ENCODE measurements at places on chromosomes 13 and 19.
A peak's percentile ranks its signal among the peaks of the same experiment; 100 is the strongest.

DNA sequence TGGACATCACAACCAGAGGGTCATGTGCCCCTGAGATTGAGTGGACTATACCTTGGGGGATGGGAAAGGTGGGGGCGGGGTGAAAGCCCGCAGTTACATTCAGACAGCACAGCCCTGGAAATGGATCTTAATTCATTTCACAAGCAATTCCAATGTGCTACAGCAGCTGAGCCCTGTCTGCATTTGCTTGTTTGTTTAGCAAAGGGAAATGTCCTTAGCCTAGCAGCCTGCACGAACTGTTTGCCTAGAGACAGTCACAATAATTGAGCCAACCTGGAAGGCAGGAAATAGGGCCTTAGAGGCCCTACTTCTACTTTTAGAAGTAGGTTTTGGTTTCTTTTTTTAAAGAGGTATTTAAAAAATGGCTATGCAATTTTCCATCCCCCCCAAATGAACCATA, 177.3 kb upstream of the KL start:
- DNase-seq: no peak

DNA sequence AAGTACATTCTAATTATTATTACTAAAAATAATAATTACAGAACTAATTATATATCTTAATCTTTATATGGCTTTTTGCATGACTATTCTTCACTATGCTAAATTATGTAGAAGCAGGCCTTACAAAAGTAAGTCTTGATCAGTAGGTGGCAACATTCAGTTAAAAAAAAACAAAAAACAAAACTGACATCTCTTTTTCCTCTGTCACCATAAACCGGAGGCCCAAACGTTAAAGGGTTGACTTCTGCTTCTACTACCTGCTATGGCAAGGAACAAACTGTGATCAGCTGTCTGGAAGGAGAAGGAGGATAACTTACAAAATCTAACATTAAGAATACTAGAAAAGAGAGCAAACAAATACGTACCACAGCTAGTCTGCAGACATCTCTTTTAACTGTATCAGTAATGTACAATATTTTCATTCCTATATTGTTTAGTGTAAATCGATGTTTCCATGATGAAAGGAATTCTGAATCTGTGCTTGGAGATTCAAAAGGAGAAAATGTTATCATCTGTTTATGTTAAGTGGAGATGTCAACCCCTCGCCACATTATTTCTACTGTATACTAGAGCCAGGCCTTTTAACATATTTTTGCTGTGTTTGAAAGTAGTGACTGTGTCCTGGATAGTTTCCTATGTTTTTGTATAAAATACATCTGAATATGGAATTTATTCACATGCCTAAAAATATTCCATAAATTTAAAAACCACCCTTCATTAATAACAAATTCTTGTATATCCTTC, 1525.4 kb downstream of the SLITRK1 start:
- no peak for DNase-seq

- DNase-seq: no peak
Observed at GRCh38 chr13:26616126-26616525, 58.6 kb downstream of the WASF3 start.

DNA sequence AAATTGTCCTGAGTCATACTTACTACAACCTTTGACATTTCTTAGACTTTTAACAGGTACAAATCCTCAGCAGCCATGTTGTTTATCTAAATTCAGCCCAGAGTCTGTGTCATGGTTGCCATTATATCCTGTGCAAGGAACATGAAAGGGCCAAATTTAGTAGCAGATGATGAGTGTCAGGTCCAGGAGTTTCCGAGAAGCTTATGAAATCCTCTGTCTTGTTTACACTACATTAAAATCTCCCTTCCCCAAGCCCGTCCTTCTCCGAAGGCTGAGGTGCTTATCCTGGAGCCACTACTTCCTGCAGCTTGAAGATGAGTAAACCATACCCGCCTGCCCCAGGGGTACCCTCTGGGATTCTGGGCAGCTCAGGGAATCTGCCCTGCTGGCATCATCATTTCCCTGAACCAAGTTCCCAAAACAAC, 102.6 kb upstream of the SERP2 start:
- DNase-seq: no peak

GRCh38 chr19:36719687-36720556, 32.5 kb downstream of the ZNF567 start:
- DNase-seq: no peak

DNA sequence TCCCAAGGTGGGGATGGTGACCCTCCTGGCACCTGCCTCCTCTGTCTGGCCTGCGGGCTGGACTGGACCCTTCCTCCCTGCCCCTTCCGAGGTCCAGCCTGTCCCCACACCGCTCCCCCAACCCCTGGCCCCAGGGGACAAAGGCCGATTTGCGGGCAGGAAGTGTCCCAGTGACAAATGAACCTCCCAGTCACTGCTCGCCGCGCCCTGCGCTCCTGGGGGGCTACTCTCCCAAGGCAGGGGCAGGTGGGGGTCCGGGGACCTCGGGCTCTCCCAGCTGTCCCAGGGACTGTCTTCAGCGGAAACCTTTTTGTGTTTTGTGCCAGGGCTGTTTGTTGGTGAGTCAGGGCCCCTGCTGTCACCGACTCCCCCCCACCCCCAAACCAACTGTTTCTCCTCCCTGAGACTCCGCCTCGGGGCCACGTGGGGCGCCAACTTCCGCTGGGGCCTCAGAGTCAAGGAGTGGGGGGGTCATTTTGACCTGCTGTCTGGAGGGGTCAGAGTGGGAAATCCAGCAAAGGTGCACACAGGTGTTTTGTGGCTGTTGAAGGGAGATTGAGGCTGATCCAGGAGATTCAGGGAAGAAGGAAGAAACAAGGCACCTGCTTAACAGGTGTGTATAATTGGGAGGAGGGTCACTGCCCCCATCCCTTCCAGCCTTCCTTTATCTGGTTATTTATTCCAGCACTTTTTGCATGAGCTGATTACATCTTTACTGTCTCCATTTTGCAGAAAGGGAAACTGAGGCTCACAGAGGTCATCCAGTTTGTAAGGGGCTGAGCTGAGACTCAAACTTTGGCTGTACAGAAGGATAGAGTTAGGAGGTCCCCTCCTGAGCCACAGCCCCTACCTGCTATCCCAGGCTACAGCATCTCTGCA, 831 bp downstream of the PGPEP1 start:
- DNase-seq: peak; percentile 78

GRCh38 chr19:38473201-38473600, 39.7 kb downstream of the RYR1 start:
- no peak for DNase-seq

DNA sequence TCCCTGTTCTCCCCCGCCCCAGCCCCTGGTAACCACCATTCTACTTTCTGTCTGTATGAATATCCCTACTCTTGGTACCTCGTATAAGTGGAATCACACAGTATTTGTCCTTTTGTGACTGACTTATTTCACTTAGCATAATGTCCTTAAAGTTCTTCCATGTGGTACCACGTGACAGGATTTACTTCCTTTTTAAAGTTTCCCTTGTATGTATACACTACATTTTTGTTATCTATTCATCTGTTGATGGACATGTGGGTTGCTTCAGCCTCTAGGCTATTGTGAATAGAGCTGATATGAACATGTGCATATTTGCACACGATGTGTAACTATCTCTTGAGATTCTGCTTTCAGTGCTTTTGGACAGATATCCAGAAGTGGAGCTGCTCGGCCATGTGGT, 59.6 kb upstream of the GJB6 start:
- DNase-seq: no peak

DNA sequence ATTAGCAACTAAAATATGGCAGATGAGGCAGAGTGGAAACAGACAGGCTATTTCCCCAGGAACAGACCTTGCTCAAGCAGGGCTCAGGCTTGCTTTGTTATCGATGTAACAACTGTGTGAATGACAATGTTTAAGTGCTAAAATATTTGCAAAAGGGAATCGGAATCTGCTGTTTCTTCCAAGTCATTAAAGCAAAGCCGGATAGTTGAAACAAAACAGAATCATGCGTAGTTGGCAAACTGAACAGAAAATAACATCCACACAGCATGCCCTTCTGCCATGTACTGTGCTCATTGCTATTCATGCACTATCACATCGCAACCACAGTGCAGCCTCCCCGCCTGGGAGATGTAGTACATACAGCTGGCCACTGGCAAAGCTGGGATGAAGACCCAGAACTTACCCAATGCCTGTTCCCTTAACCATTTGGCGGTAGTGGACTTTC, 799.1 kb downstream of the DIAPH3 start:
- DNase-seq: no peak

- DNase-seq: no peak
Observed at GRCh38 chr13:35129500-35129899, 187.4 kb downstream of the NBEA start.

DNA sequence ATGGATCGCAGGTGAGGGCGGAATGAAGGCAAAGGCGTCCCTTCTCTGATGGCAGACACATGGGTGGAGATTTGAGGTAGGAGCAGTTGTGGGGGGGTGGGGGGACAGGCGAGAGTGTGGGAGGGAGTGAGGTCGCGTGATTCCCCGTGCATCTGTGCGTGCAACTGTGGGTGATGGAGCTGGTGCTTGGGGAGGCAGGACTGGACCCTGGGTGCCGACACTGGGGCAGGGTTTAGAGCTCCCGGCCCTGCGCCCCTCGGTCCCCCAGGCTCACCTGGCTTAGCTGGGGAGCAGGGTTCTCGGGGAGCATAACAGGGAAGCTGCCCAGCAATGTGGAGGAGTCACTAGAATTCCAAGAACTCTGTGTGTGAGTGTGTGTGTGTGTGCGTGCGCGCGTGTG, 3.4 kb downstream of the TMPRSS9 start:
- no peak for DNase-seq

DNA sequence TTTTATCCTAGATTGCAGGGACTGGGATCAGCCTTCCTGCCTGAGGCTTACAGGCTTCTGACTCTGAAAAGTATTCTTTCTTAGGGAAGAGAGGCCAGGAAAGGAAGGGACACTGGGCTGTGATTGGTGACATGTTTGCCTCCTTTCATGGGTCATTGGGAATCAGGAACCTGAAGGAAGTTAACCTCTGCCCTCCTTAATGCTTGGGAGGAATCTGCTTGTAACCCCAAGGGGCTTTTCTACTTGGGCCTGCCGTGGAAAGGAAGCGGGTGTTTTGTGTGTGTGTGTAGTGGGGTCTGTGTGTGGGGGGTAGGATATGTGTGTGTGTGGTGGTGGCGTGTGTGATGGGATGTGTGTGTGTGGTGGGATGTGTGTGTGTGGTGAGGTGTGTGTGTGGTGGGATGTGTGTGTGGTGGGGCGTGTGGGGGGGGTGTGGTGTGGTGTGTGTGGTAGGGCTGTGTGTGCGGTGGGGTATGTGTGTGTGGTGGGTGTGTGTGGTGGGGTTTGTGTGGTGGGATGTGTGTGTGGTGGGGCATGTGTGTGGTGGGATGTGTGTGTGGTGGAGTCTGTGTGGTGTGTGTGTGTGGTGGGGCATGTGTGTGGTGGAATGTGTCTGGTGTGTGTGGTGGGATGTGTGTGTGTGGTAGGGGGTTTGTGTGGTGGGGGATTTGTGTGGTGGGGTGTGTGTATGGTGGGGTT, 41.3 kb upstream of the NPAS1 start:
- DNase-seq: no peak

GRCh38 chr13:82772816-82773215, 1109.5 kb downstream of the SLITRK1 start:
- no peak for DNase-seq

- DNase-seq: no peak
Observed at GRCh38 chr19:42140125-42140754, 8.0 kb upstream of the POU2F2 start.

- DNase-seq: no peak
Observed at GRCh38 chr19:42267644-42268141, 1.4 kb upstream of the CIC start.

- no peak for DNase-seq
Observed at GRCh38 chr13:33509642-33510229, 224.2 kb upstream of the STARD13 start.

DNA sequence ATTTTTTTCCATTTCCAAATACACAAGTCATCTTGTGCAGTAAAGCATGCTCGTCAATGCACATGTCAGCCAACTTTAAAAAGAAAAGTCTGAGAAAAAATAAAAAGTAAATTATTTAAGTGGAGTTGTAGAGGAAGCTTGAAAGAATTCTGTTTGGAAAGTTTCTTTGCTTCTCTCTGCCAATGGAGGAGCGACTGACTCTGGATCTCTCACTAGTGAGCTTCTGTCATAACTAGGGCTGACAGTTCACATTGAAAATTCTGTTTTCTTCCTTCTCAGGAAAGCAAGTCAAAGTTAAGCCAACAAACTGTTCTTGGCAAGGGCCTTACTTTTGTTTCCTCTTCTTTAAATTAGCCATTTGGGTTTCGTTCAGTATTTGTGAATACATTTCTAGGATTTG, 298.2 kb downstream of the POU4F1 start:
- DNase-seq: no peak

- no peak for DNase-seq
Observed at GRCh38 chr19:52590728-52591127, 20.6 kb downstream of the ZNF701 start.

- no peak for DNase-seq
Observed at GRCh38 chr19:32798201-32798600, 71.4 kb downstream of the SLC7A9 start.

GRCh38 chr19:3084943-3085342, 9.2 kb upstream of the GNA11 start:
- DNase-seq: no peak

DNA sequence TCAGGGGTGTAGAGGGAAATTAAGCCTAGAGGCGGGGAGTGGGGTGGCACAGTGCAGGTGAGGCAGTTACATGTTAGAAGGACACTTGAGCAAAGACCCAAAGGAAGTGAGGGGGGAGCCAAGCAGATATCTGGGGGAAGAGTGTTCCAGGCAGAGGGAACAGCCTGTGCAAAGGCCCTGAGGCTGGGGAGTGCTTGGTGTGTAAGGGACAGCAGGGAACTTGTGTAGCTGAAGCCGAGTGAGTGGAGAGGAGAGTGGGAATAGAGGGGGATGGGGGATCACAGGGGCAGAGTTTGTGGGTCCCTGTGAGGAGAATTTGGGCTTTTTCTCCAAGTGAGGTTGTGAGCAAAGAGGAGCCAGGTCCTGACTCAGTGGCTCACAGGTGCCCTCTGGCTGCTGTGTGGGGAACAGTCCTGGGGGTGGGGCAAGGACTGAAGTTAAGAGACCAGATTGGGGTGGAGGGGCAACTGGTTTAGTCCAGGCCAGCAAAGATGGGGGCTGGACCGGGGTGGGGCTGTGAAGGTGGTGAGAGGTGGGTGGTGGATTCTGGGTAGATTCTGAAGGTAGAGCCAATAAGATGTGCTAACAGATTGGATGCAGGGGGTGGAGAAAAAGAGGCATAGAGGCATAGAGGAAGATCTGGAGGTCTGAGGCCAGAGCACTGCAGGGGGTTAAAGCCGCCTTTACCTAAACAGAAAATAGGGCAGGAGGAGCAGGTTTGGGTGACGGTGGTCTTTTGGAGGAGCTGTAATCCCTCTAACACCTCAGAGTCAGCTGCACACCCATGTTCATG, 75.3 kb downstream of the CACNA1A start:
- DNase-seq: peak; percentile 62

DNA sequence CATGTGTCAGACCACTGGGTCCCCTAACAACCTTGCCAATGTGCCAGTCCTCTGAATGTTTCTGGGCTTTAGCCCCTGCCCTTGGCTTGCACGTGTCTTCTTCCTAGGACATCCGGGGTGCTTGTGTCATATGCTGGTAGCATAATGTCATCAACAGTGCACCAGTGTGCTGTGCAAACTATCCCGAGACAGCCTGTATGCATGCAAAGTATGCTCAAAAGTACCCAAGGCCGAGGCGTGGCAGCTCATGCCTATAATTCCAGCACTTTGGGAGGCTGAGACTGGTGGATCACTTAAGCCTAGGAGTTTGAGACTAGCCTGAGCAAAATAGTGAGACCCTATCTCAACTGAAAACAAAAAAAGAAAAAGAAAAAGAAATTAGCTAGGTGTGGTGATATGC, 20.8 kb upstream of the C19orf12 start:
- DNase-seq: no peak

GRCh38 chr13:85303630-85304029, 495.6 kb downstream of the SLITRK6 start:
- DNase-seq: no peak

All from activated T-cell treated with anti-CD3 and anti-CD28 coated beads, Interleukin-2, amount 50 U/mL, for 24 hours (primary cell).